NCI-H774 (cell line): ENCODE measurements at places on chromosomes 1 and 21.

- peak; percentile 62 for DNase-seq
These were observed 14.9 kb upstream of the HJV start for GRCh38 chr1:146036241-146036964.

DNA sequence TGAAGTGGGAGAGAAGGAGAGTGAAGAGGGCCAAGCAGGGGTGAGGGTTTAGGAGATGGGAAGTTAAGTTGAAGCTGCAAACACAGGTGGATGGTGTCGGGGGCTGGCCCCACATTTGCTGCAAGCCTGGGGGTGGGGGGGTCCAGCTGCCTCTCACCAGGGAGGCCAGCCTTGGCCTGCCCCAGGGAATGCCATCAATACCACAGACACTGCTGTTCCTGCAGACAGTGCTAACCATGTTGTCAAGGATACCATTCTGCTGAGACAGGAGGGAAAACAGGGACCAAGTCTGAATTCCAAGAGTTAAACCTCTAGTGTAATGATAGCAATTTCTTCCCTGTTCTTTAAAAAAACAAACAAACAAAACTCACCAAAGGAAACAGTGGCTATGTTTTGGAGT, 8.0 kb downstream of the MECR start:
- DNase-seq: no peak

DNA sequence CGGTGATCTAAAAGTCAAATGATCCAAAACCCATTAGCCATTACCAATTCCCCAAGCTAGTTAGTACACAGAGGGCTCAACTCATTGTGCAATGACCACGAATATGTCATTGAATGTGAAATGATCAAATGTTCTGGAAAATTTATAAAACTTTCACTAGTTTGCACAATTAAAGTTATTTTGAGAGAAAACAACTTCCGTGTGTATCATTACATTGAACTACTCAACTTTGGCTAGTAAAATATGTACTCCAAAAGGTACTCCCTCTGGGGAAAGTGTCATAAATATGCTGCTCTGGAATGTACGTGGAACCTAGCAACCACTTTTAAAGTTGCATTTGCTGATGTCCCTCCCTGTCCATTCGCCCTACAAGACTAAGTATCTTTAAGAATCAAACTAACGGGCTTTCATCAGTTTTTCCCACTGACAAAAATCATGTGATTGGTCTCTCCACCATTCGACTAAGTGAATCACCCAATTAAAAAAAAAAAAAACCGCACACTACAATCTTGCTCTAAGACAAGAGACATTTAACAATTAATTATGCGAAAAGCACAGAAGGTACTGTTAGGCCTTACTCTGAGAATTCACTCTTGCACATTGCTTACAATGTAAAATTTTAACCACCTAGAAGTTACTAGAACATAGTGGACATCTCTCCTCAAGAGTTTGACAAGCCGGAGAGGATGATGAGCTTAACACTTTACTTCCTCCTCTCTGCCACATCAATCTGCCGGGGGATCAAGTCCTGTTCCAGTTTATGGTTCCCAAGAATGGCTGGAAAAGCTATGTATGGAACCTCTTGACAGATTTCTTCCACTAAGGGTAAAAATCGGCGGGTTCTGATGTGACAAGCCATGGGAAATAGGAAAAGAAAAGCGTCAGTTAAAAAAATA, 1.2 kb downstream of the ACBD3 start:
- DNase-seq: no peak

GRCh38 chr21:33884376-33885171, 31.0 kb downstream of the ATP5PO start:
- DNase-seq: no peak

GRCh38 chr1:46199233-46199749, 1.1 kb upstream of the POMGNT1 start:
- DNase-seq: no peak

GRCh38 chr1:32869923-32870614, 643 bp downstream of the FNDC5 start:
- DNase-seq: no peak

DNA sequence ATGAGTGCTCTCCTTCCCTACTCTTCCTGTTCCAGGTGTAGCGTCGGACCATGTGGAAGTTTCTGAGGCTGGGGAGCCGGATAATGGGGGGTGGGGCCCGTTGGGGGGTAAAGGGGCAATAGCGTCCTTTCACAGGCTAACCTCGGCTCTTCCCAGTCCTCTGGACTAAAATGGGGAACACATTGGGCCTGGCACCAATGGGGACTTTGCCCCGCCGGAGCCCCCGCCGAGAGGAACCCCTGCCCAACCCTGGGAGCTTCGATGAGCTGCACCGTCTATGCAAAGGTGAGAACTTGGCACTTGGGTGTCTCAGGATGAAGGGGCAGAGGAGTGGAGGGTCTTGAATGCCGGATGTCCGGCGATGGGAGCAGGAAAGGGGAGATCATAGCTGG, 456 bp downstream of the TOMM40L start:
- no peak for DNase-seq

GRCh38 chr21:14773777-14774345, 227.7 kb upstream of the SAMSN1 start:
- peak; percentile 15 for DNase-seq

- no peak for DNase-seq
These were observed 5.5 kb downstream of the OR2C3 start for GRCh38 chr1:247530785-247531184.

- DNase-seq: no peak
These were observed 2.9 kb downstream of the TTC22 start for GRCh38 chr1:54798206-54798605.

- DNase-seq: no peak
These were observed 351.8 kb upstream of the FMN2 start for GRCh38 chr1:239739919-239740318.

DNA sequence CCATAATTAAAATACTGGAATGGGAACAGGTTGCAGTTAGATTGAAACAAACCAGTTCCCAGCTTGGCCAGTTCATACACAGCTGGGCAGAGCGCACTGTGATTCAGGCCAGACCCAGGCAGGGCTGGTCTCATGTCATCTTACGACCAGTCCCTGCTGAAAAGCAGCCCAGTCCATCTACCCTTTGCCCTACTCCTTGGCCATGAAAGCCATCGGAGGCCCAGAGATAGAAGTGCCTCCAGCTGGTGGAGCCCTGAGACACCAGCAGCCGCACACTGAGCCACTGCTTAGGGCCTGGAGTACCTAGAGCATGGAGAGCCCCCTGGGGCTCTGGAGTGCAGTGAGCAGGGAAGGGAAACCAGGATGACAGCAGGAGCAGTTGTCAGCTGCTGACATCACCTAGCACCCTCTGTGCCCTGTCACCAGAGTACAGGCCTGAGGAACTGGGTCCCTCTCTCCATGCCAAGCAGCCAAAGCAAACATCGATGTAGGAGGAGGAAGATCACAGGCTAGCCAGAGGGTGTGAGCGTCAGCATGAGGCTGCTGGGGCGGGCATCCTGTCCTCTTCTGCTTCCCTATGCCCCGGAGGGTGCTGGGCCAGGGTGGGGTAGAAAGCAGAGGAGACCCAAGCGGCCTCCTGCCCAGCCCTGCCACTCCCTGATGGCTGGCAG, 34.2 kb upstream of the TMEM125 start:
- no peak for DNase-seq

DNA sequence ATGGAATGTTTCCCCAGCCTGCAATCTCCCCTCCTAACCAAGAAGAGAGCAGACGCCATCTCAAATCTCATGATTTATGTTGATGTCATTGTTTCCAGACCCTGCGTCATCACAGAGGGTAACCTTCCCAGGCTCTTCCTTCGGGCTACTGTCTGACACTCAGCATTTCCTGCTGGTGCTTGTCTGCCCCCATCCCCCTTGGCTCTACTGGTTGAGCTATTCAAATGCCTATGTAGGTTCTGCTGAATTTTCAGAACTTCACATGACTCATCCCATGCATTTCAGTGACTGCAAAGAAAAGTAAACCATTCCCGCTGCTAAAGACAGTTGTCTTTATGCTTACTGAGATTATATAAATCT, 24.8 kb upstream of the ITPKB start:
- no peak for DNase-seq

DNA sequence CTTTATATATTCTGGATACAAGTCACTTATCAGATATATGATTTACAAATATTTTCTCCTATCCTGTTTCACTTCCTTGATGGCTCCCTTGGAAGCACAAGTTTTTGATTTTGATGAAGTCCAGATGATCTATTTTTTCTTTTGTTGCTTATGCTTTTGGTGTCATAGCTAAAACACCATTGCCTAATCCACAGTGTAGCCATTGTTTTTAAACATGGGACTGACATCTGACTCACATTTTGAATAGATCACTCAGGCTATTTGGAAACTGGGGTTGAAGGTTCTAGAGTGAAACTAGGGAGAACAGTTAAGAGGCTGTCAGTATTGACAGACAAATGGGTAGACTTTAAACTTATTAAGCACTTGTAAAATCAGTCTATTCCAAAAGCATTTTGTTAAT, 16.6 kb downstream of the AK4 start:
- no peak for DNase-seq

GRCh38 chr1:15414445-15414983, 4.8 kb downstream of the EFHD2 start:
- no peak for DNase-seq

DNA sequence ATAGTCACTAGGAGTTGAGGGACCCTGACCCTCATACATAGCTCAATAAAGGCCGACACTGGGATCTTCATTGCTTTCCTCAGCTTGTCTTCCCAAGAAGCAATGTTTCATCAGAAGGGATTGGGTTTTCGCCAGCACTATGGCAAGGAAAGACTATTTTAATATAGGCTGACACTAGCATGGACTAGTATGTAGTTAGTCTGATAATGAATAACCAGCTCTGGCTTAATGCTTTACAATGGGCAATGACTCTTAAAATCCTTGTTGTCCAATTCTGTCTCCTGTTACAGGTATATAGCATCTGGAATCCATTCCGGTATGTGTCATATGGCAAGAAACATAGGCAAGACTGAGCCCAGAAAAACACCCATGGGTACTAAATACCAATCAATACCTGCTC, 15.3 kb upstream of the SYT2 start:
- DNase-seq: no peak

DNA sequence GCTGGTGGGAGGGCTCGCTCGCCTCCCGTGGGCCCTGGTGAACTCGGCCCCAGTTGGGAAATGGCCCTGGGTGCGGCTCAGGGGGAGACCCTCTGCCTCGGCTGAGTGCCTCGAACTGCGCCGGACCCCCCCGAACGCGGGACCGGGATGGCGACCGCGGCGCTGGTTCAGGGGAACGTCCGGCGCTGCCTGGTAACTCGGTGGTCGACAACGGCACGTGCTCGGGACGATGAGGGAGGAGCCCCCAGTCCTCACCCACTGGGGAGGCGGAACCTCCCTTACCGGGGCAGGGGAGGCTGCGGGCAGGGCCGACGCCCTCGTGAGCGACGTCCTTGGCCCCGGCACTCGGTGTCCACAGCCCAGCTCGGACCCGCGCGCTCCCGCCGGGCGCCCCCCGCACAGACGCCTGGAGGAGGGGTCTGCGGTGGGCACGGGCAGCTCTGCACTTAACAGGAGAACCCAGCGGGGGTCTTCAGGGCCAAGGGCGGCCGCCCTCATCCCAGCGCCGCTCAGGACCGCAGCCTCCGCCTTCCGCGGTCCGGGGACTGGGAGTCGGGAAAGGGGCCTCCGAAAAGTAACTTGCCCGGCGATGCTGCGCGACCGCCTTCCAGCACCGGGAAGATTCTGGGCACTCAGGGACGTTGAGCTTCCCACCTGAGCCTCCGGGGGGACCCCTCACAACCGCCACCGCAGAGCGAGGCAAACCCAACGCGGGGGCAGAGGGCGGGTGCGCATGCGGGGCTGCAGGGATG, 1.7 kb downstream of the HES4 start:
- DNase-seq: no peak

GRCh38 chr1:78561856-78562255, 58.4 kb upstream of the IFI44L start:
- no peak for DNase-seq

- no peak for DNase-seq
These were observed 1.3 kb downstream of the USP1 start for GRCh38 chr1:62438163-62438562.

DNA sequence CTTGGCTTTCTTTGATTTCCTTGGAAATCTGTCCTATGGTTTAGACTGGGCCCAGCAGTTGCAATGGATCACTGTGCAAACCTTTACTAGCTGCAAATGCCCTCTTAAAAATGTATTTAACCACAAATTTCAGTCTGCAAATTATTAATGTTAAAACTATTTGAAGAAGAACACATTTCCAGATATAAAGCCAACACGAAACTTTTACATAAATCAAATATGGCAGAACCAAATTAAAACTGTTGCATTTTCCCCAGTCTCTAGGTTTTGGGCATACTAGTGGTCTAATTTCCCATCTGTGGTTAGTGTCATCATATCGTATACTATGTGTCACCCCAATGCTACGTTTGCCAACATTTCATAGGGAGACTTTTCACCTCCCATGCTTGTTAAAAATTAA, 52.3 kb downstream of the HMCN1 start:
- no peak for DNase-seq

- DNase-seq: no peak
These were observed 8.3 kb downstream of the LIN28A start for GRCh38 chr1:26418865-26419349.

DNA sequence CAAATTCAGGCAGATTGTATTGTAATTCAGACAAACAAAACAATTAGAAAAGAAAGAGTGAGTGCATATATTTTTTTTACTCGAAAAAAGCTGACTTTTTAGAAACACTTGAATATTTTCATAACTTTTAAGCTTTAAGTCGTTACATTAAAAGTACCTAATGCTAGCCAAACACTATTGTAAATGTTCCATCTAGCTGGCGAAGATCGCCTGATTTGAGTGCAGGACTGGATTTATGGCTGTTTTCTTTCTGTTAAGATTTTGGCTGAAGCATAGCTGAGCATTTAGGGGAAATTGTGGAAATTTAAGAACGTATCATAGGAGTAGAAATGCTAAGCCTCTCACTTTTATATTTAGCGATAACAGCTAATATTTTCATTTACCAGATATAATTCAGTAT, 24.6 kb downstream of the LRRC7 start:
- DNase-seq: no peak

DNA sequence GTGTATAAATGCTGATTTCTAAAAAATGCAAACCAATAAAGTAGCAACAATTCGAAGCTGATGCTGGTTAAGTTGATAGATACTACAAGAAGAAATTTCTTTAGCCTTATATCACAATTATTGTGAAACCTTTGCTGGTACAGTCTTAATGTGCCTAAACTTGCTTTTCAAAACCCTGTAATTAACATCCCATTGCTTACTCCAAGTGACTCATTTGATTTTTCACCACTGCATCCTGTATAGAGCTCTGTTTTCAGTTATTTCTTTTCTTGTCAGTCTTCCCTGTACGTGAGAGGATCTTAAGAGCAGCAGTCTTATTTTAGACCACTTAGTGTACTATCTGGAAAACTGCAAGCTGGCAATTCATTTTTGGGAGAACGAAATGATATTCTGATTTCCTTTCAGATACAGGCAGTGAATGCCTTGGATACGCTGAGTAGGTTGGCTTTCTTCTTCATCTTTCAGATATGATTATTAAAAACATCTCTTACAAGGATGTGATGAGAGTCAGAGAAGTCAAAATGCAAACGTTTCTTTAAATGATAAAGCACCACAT, 210.3 kb downstream of the KCTD3 start:
- no peak for DNase-seq
